ENCODE measurements at places on chromosomes 3 and 15. TPM values are rescaled to one million over a fixed set of nuclear protein-coding genes. Genes with fewer than 3 reads are reported as not detected.

The PCOLCE2 gene
- 3.8 TPM for total RNA-seq

The CAND2 gene
- total RNA-seq, result 210 TPM

The DNAH12 gene
- not detected for total RNA-seq

The TMCO5A gene
- total RNA-seq, result not detected

The CCDC174 gene
- 11.1 TPM for total RNA-seq

The ERC2 gene
- not detected for total RNA-seq

The ARHGEF26 gene
- total RNA-seq, result 1.4 TPM

The VIPR1 gene
- total RNA-seq, result 1.7 TPM

The WHAMM gene
- total RNA-seq, result 14.1 TPM

The SLC6A11 gene
- total RNA-seq, result not detected

The SOX14 gene
- total RNA-seq, result not detected

The SLC35G2 gene
- total RNA-seq, result 3.2 TPM

The RYR3 gene
- total RNA-seq, result 7.6 TPM

The SLC28A1 gene
- not detected for total RNA-seq

The TBL1XR1 gene
- 56.7 TPM for total RNA-seq

The TRH gene
- not detected for total RNA-seq

The CAV3 gene
- 13.0 TPM for total RNA-seq

The ERICH6 gene
- not detected for total RNA-seq

The PATL2 gene
- not detected for total RNA-seq

The GOLGA8K gene
- not detected for total RNA-seq

The KNSTRN gene
- total RNA-seq, result 22.2 TPM

The TMEM44 gene
- total RNA-seq, result 5.4 TPM

The MGLL gene
- total RNA-seq, result 40.1 TPM

Measured in gastrocnemius medialis (tissue), 4 donors.